ENCODE measurements at places on chromosomes 4 and X.

- no peak for DNase-seq
Measured at GRCh38 chr4:148207068-148207467, 235.1 kb downstream of the NR3C2 start.

DNA sequence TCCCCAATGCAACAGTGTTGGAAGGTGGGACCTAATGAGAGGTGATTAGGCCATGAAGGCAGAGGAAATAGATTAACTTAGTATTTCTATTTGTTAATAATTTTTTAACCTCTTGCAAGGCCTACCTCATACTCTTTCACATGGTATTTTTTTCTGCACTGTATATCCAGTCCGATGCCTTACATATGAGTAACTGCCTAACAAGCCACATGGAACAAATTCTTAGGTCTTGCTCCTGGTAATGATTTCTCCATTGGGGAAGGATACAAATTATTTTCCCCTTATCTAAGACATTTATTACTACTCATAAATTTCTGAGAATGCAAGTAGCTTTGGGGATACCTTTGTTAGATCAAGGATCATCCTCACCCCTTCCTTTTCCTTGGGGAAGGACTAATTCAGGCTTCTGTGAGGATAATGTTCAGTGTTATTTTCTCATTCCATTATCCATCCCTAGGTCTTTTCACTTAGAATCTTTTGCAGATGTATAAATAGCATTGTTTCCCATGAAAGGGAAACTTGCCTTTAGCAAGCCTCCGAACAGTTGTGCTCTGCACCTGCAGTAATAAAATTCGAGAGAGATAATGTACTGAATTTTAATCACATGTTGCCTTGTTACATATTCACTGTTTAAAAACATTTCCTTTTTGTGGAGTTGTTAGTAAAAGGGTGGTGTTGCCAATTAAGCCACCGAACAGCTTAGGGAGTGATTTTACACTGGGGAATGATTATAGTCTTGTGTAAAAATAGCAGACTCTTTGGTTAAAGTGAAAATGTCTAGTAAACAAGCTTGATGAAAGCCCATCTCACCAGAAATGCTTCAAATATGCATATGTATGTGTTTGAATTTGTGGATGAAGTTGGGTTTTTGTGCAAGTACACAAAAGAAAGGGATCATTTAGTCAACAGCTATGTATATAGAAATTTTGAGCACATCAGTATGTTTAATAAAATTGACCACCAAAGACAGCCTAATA, 89.9 kb downstream of the CFAP299 start:
- no peak for DNase-seq

DNA sequence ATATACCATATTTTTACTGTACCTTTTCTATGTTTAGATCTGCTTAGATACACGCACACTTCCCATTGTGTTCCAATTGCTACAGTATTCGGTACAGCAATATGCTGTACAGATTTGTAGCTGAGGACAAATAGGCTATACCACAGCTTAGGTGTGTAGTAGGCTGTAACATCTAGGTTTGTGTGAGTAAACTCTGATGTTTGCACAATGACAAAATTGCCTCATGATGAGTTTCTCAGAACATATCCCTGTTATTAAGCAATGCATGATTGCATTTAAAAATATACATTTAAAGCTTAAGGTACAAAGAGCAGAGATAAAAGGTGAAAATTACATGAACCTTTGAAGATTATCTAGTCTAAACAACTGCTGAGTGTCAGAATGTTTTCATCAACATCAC, 181.7 kb downstream of the ADGRA3 start:
- no peak for DNase-seq

- no peak for DNase-seq
Measured at GRCh38 chr4:83569987-83570386, 34.1 kb downstream of the GPAT3 start.

- no peak for DNase-seq
Measured at GRCh38 chr4:99855678-99856077, 38.5 kb downstream of the LAMTOR3 start.

DNA sequence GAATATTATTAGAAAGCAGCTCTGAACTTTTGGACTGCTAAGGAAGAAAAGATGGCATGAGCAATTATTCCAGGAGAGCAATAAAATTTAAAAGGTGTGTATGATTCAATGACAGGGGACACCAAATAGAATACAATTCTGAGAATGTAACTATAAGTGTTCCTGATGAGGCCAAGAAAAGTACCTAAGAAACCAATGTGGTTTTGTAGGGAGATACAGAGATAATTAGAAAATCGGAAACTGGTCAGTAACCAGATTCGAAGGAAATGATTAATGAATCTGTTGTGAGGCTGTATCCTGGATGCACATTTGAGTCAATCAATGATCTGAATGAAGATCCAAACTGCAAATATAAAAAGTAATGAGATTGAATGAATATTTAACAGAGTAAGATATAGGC, 6.0 kb downstream of the NOA1 start:
- DNase-seq: no peak

DNA sequence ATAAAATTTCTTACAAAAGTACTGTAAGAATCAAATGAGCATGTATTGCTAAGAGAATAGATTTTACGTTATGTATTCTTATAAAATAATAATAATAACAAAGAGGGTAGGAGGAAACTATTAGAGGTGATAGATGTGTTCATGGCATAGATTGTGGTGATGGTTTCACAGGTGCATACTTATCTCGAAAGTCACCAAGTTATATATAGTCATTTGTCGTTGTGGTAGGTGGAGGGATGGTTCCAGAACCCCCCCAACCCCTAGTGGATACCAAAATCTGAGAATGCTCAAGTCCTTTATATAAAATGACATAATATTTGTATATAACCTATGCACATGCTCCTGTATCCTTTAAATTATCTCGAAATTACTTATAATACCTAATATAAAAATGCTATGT, 36.7 kb upstream of the H2AZ1 start:
- no peak for DNase-seq

- peak; percentile 88 for DNase-seq
Measured at GRCh38 chr4:185536411-185536709, 1.1 kb upstream of the PDLIM3 start.

DNA sequence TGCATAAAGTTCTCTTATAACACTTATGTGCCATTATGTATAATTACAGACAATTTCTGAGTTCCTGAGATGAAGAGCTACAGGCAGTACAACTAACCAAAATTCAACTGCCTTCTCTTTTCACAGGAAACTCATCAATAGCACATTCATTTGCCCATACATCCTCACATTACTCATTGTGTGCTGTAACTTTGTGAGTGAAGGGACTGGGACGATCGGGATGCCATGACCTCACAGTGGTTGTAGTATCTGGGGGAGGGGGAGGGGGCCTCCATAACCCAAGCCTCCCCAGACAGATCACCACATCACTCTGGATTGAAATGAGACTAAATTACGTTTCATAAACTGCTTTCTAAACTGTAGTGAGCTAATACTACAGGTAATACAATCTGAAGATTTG, 60.7 kb downstream of the ABCG2 start:
- no peak for DNase-seq

DNA sequence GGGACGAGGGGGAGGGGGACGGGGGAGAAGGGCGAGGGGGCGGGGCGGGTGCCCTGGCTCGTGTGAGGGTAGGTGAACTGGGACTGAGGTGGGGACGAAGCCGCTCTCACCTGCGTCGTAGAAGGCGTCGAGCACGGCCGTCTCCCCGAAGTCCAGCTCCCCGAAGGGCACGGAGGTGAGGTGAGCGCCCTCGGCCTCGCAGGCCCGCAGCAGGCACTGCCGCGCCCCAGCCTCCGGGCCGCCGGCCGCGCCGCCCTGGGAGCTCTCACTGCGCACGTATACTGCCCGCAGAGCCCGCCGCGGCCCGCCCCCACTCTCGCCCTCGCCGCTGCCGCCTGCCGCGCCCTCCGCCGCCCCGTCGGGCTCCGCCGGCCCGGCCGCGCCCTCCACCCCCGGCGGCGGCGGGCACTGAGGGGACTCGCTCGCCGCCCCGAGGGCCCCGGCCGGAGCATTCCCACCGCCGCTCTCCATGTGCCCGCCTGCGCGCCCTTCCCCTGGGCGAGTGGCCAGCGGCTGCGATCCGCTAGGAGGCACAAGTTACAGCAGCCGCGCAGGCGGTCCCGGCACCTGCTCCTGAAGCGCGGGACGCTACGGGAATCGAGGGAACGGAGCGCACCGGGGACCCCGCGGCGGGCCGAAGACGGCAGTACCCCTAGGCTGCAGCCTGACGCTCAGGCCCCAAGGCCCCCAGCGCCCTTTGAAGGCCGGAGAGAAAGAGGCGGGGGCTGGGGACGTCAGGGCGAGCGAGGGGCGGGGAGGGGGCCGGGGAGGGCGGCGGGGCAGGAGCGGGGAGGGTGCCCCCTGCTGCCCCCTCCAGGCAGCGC, at the start of gene MAP3K15:
TSS of gene MAP3K15 (minus strand) at position 718 of the 824 bp plus-strand sequence. CDS start at position 471, 247 bp downstream.
- no peak for DNase-seq

DNA sequence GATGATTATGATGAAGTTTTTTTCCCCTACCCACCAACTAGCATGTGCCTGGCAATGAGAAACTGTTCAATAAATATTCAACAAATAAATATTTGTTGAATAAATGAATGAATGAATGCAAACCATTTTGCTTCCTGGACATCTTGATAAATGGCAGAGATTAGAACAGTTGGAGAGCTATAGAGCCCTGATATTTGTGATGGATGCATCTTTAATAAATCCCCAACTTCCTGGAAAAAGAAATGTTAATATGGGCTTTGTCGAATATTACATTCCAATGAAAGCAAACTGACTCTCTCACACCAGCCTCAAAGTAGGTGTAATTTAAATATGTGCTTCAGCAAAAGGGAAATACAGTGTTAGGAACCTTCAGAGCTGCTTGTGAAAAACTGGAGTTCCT, 419.7 kb downstream of the MID1IP1 start:
- DNase-seq: no peak

Measured in sigmoid colon (tissue), 7 donors.